ENCODE measurements at places on chromosomes 6 and 20. TPM values are rescaled to one million over a fixed set of nuclear protein-coding genes. Genes with fewer than 3 reads are reported as not detected.

MRPS26 gene
- total RNA-seq = 44.3 TPM

F13A1 gene
- total RNA-seq = 26.2 TPM

BPIFB2 gene
- not detected for total RNA-seq

SLC25A27 gene
- total RNA-seq = 8.4 TPM

ATRN gene
- total RNA-seq = 18.6 TPM

CCM2L gene
- total RNA-seq = 3.3 TPM

VARS1 gene
- total RNA-seq = 53.2 TPM

HDGFL1 gene
- not detected for total RNA-seq

PLAGL2 gene
- total RNA-seq = 5.2 TPM

PBOV1 gene
- total RNA-seq = not detected

AFDN gene
- total RNA-seq = 33.7 TPM

MOXD1 gene
- total RNA-seq = 0.30 TPM

GJA10 gene
- not detected for total RNA-seq
